ENCODE measurements at places on chromosomes 4 and X. TPM values are rescaled to one million over a fixed set of nuclear protein-coding genes. Genes with fewer than 3 reads are reported as not detected.

GRCh38 chr4:116982656-116983055 is 102.7 kb downstream of the TRAM1L1 start:
- no peak for DNase-seq

GRCh38 chr4:123363729-123364128 is 32.9 kb upstream of the SPRY1 start:
- DNase-seq, result no peak

CXCL11 gene
- total RNA-seq, result not detected

GRCh38 chr4:37885496-37885895 is 5.4 kb upstream of the TBC1D1 start:
- no peak for DNase-seq

PAGE2 gene
- not detected for total RNA-seq

DNA sequence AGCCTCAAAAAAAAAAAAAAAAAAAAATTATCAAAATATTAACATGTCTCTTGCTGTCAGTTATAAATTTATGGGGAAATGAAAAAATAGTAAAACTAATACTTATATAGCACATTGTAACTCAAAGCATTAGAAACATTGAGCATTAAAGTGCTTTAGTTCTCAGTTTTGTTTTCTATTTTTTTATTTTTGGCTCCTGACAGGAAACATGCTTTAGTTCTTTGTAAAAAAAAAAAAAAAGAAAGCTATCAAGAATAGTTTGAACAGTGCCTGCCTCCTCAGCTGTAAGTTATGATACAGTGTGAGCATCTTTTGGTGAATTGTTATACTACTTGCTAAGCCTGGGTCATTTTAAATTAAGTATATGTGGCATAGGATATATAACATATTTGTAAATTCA is 5.1 kb upstream of the CENPC start:
- no peak for DNase-seq

DNA sequence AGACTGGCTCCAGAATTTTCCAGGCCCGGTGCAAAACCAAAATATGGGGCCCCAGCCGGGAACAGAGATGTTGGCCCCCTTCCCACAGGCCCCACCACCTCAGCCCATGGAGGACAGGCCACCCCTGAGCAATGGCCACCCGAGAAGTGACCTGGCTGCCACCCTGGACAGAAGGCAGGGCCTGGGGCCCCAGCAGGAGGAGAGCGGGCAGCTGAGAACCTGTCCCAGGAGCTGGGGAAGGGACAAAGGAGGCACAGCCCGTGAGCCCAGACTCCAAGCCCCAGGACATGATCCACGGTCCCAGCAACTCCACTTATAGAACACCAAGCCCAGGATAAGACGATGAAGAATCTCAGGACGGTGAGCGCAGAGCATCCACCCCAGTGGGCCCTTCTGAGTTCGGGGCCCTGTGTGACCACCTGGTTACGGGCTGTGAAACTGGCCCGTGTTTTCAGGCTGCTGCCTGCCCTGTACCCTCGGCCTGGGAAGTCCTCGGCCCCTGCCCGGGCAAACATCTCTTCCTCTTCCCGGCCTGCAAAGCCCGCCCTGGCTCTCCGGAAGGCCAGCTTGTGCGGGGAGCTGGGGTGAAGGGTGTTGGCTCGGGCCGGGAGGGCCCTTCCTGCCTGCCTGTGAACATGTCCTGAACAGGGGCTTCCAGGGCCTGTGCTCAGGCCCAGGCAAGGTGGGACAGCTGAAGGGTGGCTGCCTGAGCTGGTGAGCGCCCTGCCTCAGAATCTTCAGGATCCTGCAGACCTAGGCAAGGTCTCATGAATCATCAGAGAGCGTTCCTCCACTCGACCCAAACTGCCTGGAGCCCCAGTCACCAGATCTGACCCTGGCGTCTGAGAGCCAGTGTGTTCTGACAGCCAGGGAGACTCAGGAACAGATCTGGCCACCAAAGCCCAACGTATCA is 47.0 kb upstream of the MAN2B2 start:
- DNase-seq, result no peak

DNA sequence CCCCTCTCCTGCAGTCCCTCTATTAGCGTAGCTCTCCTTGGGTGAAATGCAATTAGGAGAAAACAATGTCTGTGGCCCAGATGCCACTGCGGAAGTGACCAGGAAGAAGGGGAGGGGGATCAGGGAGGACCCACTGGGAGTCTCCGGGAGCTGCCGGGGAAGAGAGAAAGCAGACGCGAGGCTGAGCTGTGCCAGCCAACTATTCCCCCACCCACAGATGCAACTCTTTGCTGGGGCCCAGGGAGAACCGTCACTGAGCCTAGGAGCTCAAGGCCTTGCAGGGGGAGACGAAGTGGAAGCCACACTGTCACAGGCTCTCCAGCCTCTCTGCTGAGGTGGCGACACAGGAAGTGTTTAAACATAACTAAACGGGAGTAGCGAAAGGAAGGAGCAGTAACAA is 149.2 kb downstream of the BCOR start:
- DNase-seq, result no peak

GRCh38 chr4:185036019-185036418 is 17.7 kb downstream of the HELT start:
- DNase-seq, result no peak

DNA sequence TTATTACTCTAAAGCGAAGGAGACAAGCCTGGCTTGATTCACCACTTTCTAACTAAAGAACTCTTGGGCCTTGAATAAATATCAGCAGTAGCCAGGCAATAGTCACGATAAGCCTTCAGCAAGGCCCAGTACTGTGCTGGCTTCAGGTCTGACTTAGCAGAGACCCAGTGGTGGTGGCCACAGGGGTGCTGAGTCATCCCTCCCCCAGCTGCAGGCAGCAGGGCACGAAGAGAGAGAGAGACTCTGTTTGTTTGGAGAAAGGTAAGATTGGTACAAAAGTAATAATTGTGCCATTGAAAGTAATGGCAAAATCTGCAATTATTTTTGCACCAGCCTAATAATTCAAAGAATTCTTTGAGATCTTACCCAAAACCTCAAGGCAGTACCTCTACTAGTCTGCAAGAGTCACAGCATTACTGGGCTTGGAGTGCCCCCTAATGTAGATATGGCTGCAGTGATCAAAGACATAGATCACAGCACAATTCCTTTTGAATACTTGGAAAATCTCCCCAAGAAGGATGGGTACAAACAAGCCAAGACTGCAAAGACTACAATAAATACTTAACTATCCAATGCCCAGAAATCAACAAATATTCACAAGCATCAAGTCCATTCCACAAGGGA is 159.5 kb upstream of the USP38 start:
- DNase-seq, result no peak

DNA sequence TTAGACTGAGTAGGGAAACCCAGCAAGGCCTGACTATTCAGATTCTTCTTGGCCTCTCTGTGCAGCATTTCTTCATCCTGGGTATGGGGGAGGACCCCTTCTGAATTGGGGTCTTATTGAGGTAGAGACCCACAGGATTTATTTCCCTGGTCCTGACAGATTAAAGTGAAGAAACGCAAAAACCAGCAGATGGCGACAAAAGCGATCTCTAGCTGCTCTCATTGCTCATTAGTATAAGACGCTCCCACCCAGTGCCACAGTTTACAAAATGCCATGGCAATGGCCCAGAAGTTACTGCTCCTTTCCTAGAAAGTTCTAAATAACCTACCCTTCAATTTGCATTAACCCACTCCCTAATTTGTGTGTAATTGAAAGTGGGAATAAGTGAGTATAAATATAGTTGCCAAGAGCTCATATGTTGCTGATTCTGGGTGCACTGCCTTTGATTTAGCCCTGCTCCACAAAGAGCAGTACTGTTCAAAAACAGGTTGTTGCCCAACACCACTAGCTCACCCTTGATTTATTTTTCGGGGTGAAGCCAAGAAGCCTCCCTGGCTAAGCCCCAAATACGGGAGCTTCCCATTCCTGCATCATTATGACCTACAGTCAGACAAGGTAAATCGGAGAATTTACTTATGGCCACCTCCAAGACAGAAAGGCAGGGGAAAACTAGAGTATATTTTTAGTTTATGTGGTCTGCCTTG is 3.7 kb upstream of the BEX4 start:
- peak; percentile 47 for DNase-seq

TNMD gene
- not detected for total RNA-seq

- no peak for DNase-seq
Observed at GRCh38 chr4:94939791-94940519, 182.2 kb downstream of the BMPR1B start.

DNA sequence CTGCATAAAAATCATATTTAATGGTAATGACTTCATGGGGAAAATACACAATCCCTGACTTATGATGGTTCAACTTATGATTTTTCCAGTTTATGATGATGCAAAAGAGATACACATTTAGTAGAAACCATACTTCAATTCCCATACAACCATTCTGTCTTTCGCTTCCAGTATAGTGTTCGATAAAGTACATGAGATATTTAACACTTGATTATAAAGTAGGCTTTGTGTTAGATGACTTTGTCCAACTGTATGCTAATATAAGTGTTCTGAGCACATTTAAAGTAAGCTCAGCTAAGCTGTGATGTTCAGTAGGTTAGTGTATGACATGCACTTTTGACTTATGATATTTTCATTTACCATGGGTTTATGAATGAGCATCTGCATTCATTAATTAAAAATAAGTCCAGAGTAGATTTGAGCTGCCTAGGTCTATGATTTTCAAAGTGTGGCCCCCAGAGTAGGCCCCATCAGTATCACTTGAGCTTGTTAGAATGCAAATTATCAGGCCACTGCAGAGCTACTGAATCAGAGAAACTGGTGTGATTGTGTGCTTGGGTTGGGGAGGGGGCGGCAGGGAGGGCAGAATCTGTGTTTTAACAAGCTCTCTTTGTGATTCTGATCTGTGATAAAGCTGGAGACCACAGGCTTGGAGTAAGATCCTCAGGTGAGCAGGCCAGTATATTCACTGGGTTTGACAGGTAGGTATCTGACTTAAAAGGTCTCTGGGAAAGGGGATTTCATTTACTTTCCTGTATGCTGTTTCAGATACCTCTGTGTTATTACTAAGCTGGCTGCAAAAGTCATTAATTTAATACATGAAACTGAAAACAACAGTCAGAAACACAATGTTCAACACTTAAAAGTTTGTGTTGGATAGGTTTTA is 8.4 kb downstream of the ATP10D start:
- no peak for DNase-seq

- DNase-seq, result no peak
Observed at GRCh38 chr4:107996949-107997788, 7.5 kb downstream of the HADH start.
